ENCODE measurements at places on chromosomes 1 and 21.

GRCh38 chr21:45175326-45176095, 101.1 kb downstream of the ADARB1 start:
- DNase-seq = no peak
- H3K4me1 ChIP-seq = peaks cover 5% of the 10 kb centered on the region
- peaks cover 9% of the 10 kb centered on the region for H3K36me3 ChIP-seq
- no peak overlapping the region for H3K4me3 ChIP-seq
- H3K27me3 ChIP-seq = no peaks in the 10 kb centered on the region
- no peak overlapping the region for H3K27ac ChIP-seq

- H3K4me1 ChIP-seq = no peaks in the 10 kb centered on the region
- no peak overlapping the region for H3K4me3 ChIP-seq
- no peak for DNase-seq
- H3K27ac ChIP-seq = no peak overlapping the region
These were observed 70.7 kb upstream of the SYT6 start for GRCh38 chr1:114224196-114224907.

- H3K27ac ChIP-seq = no peak overlapping the region
- DNase-seq = no peak
- peaks cover 8% of the 10 kb centered on the region for H3K4me1 ChIP-seq
- no peaks in the 10 kb centered on the region for H3K27me3 ChIP-seq
- H3K4me3 ChIP-seq = peak overlapping the region; percentile 1
These were observed 66.3 kb upstream of the DIRAS3 start for GRCh38 chr1:68116643-68117235.

GRCh38 chr1:225587310-225587709, 65.6 kb downstream of the ENAH start:
- no peak for DNase-seq
- H3K4me1 ChIP-seq = no peaks in the 10 kb centered on the region
- peaks cover 81% of the 10 kb centered on the region for H3K27me3 ChIP-seq
- H3K27ac ChIP-seq = no peak overlapping the region
- no peaks in the 10 kb centered on the region for H3K36me3 ChIP-seq

Data from central memory CD8-positive, alpha-beta T cell (primary cell).